ENCODE measurements at places on chromosomes 1 and 21. TPM values are rescaled to one million over a fixed set of nuclear protein-coding genes. Genes with fewer than 3 reads are reported as not detected.

OR2T29 gene
- not detected for total RNA-seq

CCDC185 gene
- not detected for total RNA-seq

FCRL2 gene
- not detected for total RNA-seq

ST6GALNAC5 gene
- not detected for total RNA-seq

TOR1AIP2 gene
- total RNA-seq: 50.4 TPM

ARHGEF10L gene
- not detected for total RNA-seq

AMIGO1 gene
- total RNA-seq: 1.1 TPM

AIRE gene
- total RNA-seq: 2.0 TPM
